HepG2 (cell line): ENCODE measurements at places on chromosomes 4 and X.

GRCh38 chr4:43410636-43411035, 518.1 kb downstream of the GRXCR1 start:
- no peak for DNase-seq

GRCh38 chr4:24671849-24672248, 87.5 kb upstream of the DHX15 start:
- DNase-seq = no peak

DNA sequence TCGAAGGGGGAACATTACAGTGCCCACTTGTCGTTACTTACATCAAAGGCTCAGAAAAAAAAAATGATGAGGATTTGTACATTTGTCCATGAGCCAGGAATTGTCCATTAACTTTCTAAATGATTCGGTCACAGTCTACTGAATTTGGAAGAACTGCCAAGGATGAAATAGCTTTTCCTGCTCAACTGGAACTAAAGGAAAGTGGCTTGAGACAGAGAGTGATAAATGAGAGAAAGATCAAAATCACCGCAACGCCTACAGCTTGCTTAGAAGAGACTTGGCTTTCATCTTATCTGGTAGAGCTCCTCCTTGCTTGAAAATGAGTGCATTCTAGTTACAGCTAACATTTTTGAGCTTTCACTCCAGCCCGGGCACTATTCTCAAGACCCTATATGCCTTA, 55.5 kb upstream of the ADGRG2 start:
- no peak for DNase-seq

DNA sequence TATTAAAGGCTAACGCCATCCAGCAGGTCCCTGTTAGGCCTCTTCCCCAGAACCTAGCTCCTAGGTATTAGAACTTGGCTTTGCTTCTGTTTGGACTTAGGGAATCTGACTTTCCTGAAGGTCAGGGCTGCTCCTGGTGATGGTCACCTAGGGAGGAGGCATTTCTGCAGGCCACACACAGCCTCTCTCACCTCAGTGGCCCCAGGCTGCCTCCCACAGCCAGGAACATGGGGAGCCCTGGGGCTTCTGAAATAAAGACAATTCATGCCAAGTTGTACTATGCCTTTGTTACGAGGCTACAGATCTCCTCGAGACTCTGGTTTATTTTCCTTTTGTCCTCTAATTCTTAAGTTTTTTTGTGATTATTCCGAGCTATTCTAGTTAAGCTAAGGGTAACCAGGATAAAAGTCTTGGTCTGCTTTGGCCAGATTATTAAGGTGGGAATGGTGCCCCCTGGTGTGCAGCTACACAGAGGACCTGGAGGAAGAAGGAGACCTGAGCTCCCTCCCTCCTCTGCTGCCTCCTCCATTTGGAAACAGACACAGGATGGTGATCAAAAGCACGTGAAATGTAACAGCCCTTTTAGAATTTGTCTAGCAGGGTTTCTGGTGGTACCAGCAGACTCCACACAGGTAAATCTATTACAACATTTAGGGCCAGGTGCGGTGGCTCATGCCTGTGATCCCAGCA, 131.0 kb downstream of the DCLK2 start:
- DNase-seq = peak; percentile 41

GRCh38 chr4:169064296-169064695, 54.2 kb upstream of the CBR4 start:
- DNase-seq = no peak

DNA sequence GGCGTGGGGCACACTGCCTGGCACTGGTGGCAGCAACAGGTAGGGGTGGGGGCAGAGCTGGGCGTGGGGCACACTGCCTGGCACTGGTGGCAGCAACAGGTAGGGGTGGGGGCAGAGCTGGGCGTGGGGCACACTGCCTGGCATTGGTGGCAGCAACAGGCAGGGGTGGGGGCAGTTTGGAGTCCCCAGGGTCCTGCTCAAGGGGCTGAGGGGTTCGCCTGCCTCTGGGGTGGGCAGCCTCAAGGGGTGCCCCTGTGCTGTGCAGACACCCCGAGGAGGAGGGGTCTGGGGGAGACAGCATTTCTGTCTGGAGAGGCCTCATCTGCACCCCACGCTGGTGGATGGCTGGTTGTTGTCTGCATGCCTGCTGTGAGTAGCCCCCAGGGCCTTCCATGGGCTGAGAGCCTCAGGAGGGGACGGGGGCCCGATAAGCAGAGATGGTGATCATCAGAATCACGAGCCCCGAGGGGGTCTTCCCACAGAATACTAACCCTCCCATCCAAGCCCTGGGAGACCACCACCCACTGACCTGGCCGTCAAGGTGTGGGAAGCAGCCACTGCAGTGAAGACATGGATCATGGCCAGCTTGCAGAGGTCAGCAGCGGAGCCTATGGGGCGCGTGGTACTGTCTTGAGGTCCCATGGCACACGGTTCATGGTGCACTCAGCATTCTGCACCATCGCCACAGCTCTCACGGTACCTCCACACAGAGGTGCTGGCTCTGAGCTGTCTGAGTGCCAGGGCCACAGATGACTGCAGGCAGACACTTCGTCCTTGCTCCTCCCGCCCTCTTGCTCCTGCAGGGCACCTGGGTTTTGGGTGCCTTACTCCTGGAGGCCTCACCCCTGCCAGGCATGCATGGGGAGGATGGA, 21.5 kb downstream of the NAT8L start:
- no peak for DNase-seq

- DNase-seq = no peak
Observed at GRCh38 chr4:101411926-101412325, 64.6 kb upstream of the PPP3CA start.

GRCh38 chr4:41169256-41169800, 45.0 kb downstream of the APBB2 start:
- no peak for DNase-seq

DNA sequence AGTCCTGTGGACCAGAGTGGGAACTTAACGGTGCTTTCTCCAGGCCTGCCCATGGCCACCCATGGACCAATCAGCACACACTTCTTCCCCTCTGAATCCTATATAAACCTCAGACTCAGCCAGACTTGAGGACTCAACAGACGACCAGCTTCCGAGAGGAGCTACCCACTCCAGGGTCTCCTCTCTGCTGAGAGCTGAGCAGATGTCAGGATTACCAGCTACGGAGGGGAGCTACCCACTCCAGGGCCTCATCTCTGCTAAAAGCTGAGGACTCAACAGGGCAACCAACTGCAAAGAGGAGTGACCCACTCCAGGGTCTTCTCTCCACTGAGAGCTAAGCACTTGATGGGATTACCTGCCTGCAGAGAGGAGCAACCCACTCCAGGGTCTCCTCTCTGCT, 80.0 kb upstream of the DDX60 start:
- DNase-seq = no peak

DNA sequence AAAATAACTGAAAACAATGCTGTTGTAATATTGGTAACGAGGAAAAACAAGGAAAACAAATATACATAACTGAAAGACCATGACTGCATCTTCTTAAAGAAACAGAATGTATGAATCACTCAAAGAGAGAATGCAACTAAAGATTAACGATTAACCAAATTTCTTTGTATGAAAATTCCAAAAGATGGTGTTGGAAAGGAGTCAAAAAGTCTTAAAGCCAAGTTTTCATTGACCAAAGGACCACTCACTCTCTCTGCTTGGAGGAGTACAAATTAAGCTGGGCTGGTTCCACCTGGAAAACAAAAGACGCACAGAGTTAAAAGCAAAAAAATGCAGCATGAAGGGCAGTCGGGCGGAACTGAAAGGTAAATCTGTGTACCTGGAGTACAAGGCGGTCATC, 1.8 kb downstream of the DCAF12L1 start:
- DNase-seq = no peak

GRCh38 chr4:98845960-98846359, 83.0 kb downstream of the EIF4E start:
- no peak for DNase-seq

DNA sequence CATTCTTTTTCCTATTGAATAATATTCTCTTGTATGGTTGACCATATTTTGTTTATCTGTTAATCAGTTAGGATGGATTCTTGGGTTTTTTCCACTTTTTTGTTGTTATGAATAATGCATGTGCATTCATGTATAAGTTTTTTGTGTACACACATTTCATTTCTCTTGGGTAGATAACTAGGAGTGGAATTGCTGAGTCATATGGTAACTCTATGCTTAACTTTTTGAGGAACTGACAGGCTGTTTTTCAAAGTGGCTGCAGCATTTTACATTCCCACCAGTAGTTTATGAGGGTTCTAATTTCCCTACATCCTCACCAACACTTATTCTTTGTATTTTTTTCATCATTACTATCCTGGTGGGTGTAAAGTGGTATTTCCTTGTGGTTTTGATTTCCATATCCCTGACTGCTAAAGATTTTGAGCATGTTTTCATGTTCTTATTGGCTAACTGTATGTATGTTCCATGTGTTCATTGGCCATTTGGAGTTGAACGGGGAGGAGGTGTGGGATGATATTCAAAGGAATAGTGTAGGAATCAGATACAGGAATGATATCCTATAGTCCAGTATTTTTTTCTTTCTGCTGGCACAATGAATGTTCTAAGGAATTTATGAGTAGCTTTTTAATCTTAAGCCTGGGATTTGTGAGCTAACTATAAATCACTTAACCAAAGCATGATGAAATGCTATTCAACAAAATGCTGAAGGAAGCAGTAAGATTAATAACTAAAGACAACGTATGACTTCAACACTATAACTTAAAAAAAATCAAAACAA, 114.3 kb downstream of the AMELX start:
- DNase-seq = no peak

- no peak for DNase-seq
Observed at GRCh38 chrX:139739138-139739537, 31.2 kb upstream of the MCF2 start.
